CD4-positive, alpha-beta T cell (primary cell): ENCODE measurements at places on chromosomes 11 and 22. TPM values are rescaled to one million over a fixed set of nuclear protein-coding genes. Genes with fewer than 3 reads are reported as not detected.
A peak's percentile ranks its signal among the peaks of the same experiment; 100 is the strongest.

- no peaks in the 10 kb centered on the region for H3K36me3 ChIP-seq
- H3K4me3 ChIP-seq, result no peak overlapping the region
- DNase-seq, result no peak
- H3K27ac ChIP-seq, result no peak overlapping the region
These were observed 29.0 kb downstream of the FBLN1 start for GRCh38 chr22:45531441-45532234.

DNA sequence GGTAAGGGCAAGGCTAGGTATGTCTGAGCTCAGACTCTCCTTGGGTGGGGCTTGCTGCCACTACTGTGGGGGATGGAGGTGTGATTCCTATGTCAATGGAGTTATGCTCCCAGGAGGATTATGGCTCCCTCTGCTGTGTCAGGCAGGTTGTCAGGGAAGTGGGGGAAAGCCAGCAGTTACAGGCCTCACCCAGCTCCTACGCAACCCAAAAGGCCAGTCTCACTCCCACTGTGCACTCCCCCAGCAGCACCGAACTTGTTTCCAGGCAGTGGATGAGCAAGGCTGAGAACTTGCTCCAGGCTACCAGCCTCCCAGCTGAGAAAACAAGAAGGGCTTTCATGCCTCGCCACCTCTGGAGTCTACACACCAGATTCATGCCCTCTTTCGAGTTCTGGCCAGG, 18.2 kb downstream of the C11orf91 start:
- no peak overlapping the region for H3K4me3 ChIP-seq
- H3K27me3 ChIP-seq, result peaks cover 9% of the 10 kb centered on the region
- no peaks in the 10 kb centered on the region for H3K4me1 ChIP-seq
- no peaks in the 10 kb centered on the region for H3K36me3 ChIP-seq

- peaks cover 23% of the 10 kb centered on the region for H3K27me3 ChIP-seq
- no peaks in the 10 kb centered on the region for H3K36me3 ChIP-seq
- DNase-seq, result no peak
- peaks cover 33% of the 10 kb centered on the region for H3K4me1 ChIP-seq
These were observed 547 bp downstream of the TUBA8 start for GRCh38 chr22:18110954-18111758.

DNA sequence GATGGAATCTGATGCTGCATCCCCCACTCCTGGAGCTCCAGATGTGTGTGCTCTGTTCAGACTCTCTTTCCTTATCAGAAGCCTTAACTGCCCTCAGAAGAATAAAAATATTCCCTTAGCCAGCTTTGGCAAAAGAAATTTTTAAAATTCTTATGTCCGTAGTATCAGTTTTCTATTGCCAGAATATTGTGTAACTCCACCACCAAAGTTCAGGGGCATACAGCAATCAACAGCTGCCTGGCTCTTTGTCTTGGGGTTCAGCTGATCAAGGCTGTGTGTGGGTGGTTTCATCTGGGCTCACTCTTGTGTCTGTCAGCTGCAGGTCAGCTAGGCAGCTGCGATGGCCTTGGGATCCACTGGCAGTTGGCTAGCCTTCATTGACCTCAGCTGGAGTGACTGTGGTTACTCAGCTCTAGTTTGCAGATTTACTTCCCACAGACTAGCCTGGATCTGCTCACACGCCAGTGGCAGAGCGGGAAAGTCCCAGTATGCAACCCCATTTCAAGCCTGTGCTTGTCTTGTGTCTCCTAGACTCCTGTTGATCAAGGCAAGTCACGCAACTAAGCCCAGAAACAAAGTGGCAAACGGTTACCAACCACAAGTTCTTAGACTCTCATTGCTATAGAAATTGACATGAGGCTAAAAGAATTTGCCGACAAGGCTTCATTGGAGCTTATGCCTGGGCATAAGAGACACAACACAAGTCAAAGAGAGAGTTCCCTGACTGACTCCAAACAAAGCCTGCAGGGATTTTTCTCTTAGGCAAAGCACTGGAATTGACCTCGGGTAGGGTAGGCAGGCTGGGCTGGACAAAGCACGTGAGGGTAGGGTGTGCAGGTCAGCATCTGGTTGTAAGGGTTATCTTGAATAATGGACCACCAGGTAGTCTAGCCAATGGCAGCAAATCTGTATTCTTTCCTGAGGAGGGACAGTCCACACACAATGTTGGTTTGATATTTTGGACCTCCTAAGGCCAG, 7.5 kb downstream of the TMEM138 start:
- no peak for DNase-seq
- H3K4me3 ChIP-seq, result no peak overlapping the region
- peaks cover 54% of the 10 kb centered on the region for H3K36me3 ChIP-seq
- no peaks in the 10 kb centered on the region for H3K27me3 ChIP-seq

- H3K27me3 ChIP-seq, result no peaks in the 10 kb centered on the region
- H3K4me3 ChIP-seq, result no peak overlapping the region
- no peak for DNase-seq
- no peaks in the 10 kb centered on the region for H3K4me1 ChIP-seq
- H3K27ac ChIP-seq, result no peak overlapping the region
These were observed 1017.9 kb downstream of the TBC1D22A start for GRCh38 chr22:47780281-47780875.

DNA sequence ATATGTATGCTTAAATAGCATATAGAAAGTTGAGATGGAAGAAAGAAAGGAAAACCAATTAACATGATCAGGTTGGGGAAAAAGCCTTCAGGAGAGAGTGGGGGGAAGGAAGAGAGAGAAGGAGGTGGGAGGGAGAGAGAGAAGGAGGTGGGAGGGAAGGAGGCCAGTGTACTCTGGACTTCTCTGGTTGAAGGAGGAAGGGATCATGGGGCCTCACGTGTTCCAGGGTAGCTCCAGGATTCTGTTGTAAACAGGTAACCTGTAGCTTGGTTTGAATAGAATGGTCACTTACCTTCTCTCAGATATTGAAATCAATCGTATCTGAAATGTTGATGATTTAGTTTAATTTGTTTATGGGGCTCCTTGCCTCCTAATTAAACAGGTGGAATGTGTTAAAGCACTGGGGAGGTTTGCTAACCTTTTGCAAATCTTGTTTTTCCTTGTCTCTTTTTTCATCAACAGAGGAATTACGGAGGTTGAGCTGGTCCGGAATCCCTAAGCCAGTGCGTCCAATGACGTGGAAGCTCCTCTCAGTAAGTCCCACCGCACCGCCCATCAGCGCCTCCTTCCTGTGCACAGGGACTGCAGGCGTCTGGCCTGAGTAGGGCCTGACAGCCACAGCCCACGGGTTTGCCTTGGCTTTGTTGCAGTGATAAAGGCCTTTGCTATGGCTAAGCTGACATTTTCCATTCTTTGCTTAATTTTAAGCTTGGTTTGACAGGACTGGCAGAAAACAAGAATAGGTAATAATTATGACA, 115.9 kb downstream of the TBC1D22A start:
- no peak for DNase-seq
- H3K27me3 ChIP-seq, result no peaks in the 10 kb centered on the region
- no peak overlapping the region for H3K27ac ChIP-seq
- no peaks in the 10 kb centered on the region for H3K4me1 ChIP-seq
- H3K36me3 ChIP-seq, result peaks cover 20% of the 10 kb centered on the region

GRCh38 chr22:35126993-35127392, 61.0 kb downstream of the ISX start:
- no peaks in the 10 kb centered on the region for H3K4me1 ChIP-seq
- H3K36me3 ChIP-seq, result no peaks in the 10 kb centered on the region
- H3K27me3 ChIP-seq, result peaks cover 7% of the 10 kb centered on the region

DNA sequence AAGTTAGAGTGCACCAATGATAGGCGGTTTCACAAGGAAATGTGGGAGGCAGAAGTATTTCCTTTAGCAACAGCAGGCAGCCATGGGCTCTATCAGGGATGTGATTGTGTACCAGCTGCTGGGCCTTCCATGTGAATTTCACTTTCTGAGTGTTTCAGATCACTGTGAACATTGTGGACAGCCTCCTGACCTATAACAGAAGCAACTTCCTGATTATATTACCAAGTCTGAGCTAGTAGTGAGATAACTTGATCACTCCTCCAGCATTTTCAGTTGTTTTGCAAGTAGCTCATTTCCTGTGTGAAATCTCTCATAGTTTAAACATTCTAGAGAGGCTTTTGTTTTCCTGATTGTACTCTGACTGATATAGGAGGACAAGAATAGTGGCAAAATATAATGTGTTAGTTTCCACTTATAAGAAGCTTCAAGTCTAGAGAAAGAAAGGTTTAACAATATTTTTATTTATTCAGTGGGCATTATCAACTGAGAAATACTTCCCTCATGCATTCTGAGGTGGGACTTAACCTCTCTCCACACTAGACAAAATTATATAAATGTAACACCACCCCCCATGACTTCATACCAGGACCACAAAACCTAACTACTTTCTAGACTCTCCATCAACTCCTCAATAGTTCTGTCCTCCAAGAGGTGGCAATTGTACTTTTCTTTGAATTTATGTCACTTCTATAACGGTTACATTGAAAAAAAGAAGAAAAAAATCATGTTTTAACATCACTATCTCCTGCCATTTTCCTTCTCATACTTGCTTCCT, 184.2 kb upstream of the LUZP2 start:
- no peak for DNase-seq
- H3K27me3 ChIP-seq, result no peaks in the 10 kb centered on the region
- no peaks in the 10 kb centered on the region for H3K36me3 ChIP-seq
- no peak overlapping the region for H3K4me3 ChIP-seq
- H3K4me1 ChIP-seq, result no peaks in the 10 kb centered on the region

- H3K27ac ChIP-seq, result peak overlapping the region; percentile 79
- no peaks in the 10 kb centered on the region for H3K27me3 ChIP-seq
- peaks cover 48% of the 10 kb centered on the region for H3K36me3 ChIP-seq
- DNase-seq, result peak; percentile 70
- peak overlapping the region; percentile 100 for H3K4me3 ChIP-seq
These were observed 2.5 kb downstream of the RAC2 start for GRCh38 chr22:37241351-37242142.

- H3K27me3 ChIP-seq, result no peaks in the 10 kb centered on the region
- H3K4me3 ChIP-seq, result no peak overlapping the region
- no peak for DNase-seq
These were observed 41.5 kb upstream of the TP53I11 start for GRCh38 chr11:44992181-44992582.

- H3K27ac ChIP-seq, result no peak overlapping the region
- no peak overlapping the region for H3K4me3 ChIP-seq
- DNase-seq, result no peak
These were observed 56.3 kb downstream of the MTNR1B start for GRCh38 chr11:93025558-93026255.

DNA sequence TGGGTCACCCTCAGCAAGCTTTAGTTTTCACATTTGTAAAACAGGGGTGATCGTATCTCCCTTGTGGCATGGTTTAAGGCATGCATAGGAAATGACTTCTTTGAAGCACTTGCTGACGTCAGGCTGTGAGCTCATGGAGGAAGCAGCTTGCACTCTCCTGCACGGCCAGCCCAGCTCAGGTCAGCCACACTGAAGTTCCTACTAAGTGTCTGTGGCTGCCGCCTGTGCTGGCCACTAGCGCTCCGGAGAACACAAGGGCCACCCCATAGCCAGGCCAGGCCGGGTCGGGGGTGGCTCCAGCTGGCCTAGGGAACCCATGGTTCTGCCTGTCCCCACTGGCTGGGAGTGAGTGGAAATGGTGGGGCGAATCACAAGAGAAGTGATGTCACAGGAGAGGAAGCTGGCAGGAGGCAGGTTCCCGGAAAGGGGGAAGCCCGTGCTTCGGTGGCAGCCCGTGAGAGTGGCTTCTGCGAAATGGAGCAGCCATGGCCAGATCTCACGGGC, 28.2 kb downstream of the KCTD17 start:
- DNase-seq, result peak; percentile 64
- no peaks in the 10 kb centered on the region for H3K27me3 ChIP-seq
- H3K4me3 ChIP-seq, result no peak overlapping the region
- peaks cover 47% of the 10 kb centered on the region for H3K4me1 ChIP-seq

GRCh38 chr22:27627444-27627833, 174.1 kb downstream of the MN1 start:
- H3K27ac ChIP-seq, result no peak overlapping the region
- H3K36me3 ChIP-seq, result no peaks in the 10 kb centered on the region
- DNase-seq, result no peak
- H3K4me1 ChIP-seq, result no peaks in the 10 kb centered on the region
- no peak overlapping the region for H3K4me3 ChIP-seq

- H3K27ac ChIP-seq, result no peak overlapping the region
- DNase-seq, result no peak
- no peak overlapping the region for H3K4me3 ChIP-seq
- no peaks in the 10 kb centered on the region for H3K27me3 ChIP-seq
- peaks cover 94% of the 10 kb centered on the region for H3K36me3 ChIP-seq
These were observed 29.7 kb upstream of the TEF start for GRCh38 chr22:41352058-41352457.

- DNase-seq, result no peak
- no peaks in the 10 kb centered on the region for H3K36me3 ChIP-seq
- no peaks in the 10 kb centered on the region for H3K27me3 ChIP-seq
- H3K27ac ChIP-seq, result no peak overlapping the region
- H3K4me3 ChIP-seq, result no peak overlapping the region
- H3K4me1 ChIP-seq, result no peaks in the 10 kb centered on the region
These were observed 7.4 kb upstream of the ATXN10 start for GRCh38 chr22:45664136-45664646.

- peaks cover 49% of the 10 kb centered on the region for H3K36me3 ChIP-seq
- H3K4me3 ChIP-seq, result no peak overlapping the region
- no peak for DNase-seq
- H3K4me1 ChIP-seq, result peaks cover 7% of the 10 kb centered on the region
These were observed 32.5 kb downstream of the AHNAK start for GRCh38 chr11:62514151-62514550.

- H3K27ac ChIP-seq, result no peak overlapping the region
- H3K4me3 ChIP-seq, result no peak overlapping the region
- no peaks in the 10 kb centered on the region for H3K36me3 ChIP-seq
These were observed 846.6 kb upstream of the ANO3 start for GRCh38 chr11:25485315-25485714.

GRCh38 chr22:33455036-33455435, 396.9 kb upstream of the SYN3 start:
- H3K27me3 ChIP-seq, result no peaks in the 10 kb centered on the region
- no peak overlapping the region for H3K4me3 ChIP-seq
- no peaks in the 10 kb centered on the region for H3K36me3 ChIP-seq
- H3K4me1 ChIP-seq, result no peaks in the 10 kb centered on the region
- DNase-seq, result no peak

DNA sequence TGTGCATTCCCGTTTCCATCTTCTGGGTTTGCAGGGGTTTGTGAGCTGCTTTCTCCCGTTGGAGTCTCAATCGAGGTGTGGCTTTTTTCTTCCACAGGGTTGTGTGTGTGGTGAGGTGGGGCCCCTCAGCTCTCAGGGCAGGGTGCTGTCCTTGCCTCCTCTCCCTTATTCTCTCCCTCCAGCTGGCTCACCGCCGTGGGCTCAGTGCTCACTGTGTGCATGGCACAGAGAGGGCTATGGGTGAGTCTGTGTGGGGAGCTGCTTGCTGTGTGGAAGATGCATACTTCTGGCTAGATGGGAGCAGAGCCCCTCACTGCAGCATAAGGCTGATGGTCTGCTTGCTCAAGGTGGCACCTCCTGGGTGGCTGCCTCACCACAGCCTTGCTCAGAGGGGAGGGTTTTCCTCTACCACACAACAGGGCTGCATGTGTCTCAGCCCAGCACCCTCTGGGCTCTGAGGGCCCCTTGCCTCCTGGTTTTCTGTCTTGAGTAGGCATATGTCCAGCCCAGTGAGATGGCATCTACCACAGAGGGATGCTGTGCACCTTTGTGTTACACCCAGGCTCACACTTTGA, 203.1 kb upstream of the B3GAT1 start:
- no peaks in the 10 kb centered on the region for H3K27me3 ChIP-seq
- H3K4me3 ChIP-seq, result no peak overlapping the region
- no peaks in the 10 kb centered on the region for H3K36me3 ChIP-seq
- H3K4me1 ChIP-seq, result no peaks in the 10 kb centered on the region
- DNase-seq, result no peak
- no peak overlapping the region for H3K27ac ChIP-seq

The C11orf91 gene
- total RNA-seq, result 0.45 TPM

The NOX4 gene
- total RNA-seq, result not detected

The OR51B2 gene
- not detected for total RNA-seq

The OR51B4 gene
- total RNA-seq, result not detected

The FLRT1 gene
- total RNA-seq, result not detected

The DRD4 gene
- total RNA-seq, result 0.82 TPM

The FAT3 gene
- not detected for total RNA-seq

The FOXR1 gene
- total RNA-seq, result not detected

The ZBTB16 gene
- total RNA-seq, result 20.6 TPM

The ZNF280B gene
- total RNA-seq, result 1.0 TPM
